Cardiac muscle cell (in vitro differentiated cells and primary cell): ENCODE measurements at places on chromosomes 3 and 15. TPM values are rescaled to one million over a fixed set of nuclear protein-coding genes. Genes with fewer than 3 reads are reported as not detected.

The LMCD1 gene
- 27.7 and 33.0 TPM in 2 replicates for total RNA-seq

The ATP10A gene
- total RNA-seq: not detected in 2 replicates

The NR2E3 gene
- total RNA-seq: 0.09 TPM in 1 of 2 replicates, not detected in the other

The C3orf70 gene
- 0.42 and 1.1 TPM in 2 replicates for total RNA-seq

The HES1 gene
- 22.6 and 43.2 TPM in 2 replicates for total RNA-seq

The CCNDBP1 gene
- 77.4 and 117 TPM in 2 replicates for total RNA-seq

The CCNB2 gene
- total RNA-seq: 11.2 and 86.1 TPM in 2 replicates

The MESP2 gene
- 0.32 and 2.4 TPM in 2 replicates for total RNA-seq

The GNAT1 gene
- total RNA-seq: not detected in 2 replicates

The ST8SIA2 gene
- 4.8 and 5.9 TPM in 2 replicates for total RNA-seq

The CD200R1 gene
- 0.18 and 0.36 TPM in 2 replicates for total RNA-seq

The GP9 gene
- total RNA-seq: not detected in 2 replicates

The LRRC34 gene
- total RNA-seq: 4.4 and 6.8 TPM in 2 replicates

The TGM4 gene
- not detected in 2 replicates for total RNA-seq

The MESP1 gene
- 1.9 and 5.3 TPM in 2 replicates for total RNA-seq

The KBTBD13 gene
- total RNA-seq: 3.3 and 5.0 TPM in 2 replicates

The CCR1 gene
- 0.07 TPM in 1 of 2 replicates, not detected in the other for total RNA-seq

The CCK gene
- 0.39 TPM in 1 of 2 replicates, not detected in the other for total RNA-seq

The RBPMS2 gene
- total RNA-seq: 18.4 and 35.4 TPM in 2 replicates

The ZBTB38 gene
- 22.5 and 35.9 TPM in 2 replicates for total RNA-seq

The GPR156 gene
- 0.18 and 0.36 TPM in 2 replicates for total RNA-seq

The FOXB1 gene
- not detected in 2 replicates for total RNA-seq

The TRPM7 gene
- total RNA-seq: 22.8 and 47.8 TPM in 2 replicates

The ANKRD34C gene
- not detected in 2 replicates for total RNA-seq

The NDN gene
- 198 and 240 TPM in 2 replicates for total RNA-seq

The HIGD2B gene
- total RNA-seq: not detected in 2 replicates

The CYP8B1 gene
- not detected in 2 replicates for total RNA-seq

The FES gene
- 13.3 and 19.8 TPM in 2 replicates for total RNA-seq

The VILL gene
- total RNA-seq: 2.5 and 3.4 TPM in 2 replicates

The CHDH gene
- 11.5 and 36.1 TPM in 2 replicates for total RNA-seq

The CAMK2N2 gene
- not detected in 2 replicates for total RNA-seq

The ADAM10 gene
- 129 and 163 TPM in 2 replicates for total RNA-seq

The GXYLT2 gene
- total RNA-seq: 36.4 and 43.1 TPM in 2 replicates

The ENTPD3 gene
- total RNA-seq: 0.42 and 0.66 TPM in 2 replicates

The MAPK6 gene
- 24.7 and 33.4 TPM in 2 replicates for total RNA-seq

The CAMK1 gene
- 23.7 and 24.6 TPM in 2 replicates for total RNA-seq
